ENCODE measurements at places on chromosomes 13 and 19. TPM values are rescaled to one million over a fixed set of nuclear protein-coding genes. Genes with fewer than 3 reads are reported as not detected.

DNA sequence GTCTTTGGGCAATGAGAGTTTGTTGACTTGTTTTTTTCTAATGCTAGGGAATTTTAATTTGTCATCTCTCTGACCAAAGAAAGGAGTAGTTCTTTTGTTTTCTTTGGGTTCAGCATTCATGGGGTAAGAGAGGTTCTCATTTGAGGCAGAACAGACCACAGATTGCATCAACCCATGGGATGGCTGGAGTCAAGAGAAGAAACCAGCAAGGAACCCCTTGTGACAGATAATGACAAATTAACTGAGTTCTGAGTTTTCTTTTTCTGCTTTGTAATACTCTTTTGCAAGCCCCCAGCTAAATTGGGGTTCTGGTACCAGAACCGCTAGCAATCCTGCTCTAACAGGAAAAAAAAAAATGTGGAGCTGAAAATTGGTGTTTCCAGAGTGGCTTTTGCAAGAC is 864.1 kb downstream of the DIAPH3 start:
- H3K4me1 ChIP-seq, result no peaks in the 10 kb centered on the region
- H3K4me3 ChIP-seq, result no peak overlapping the region
- H3K27ac ChIP-seq, result no peak overlapping the region
- no peaks in the 10 kb centered on the region for H3K27me3 ChIP-seq

DNA sequence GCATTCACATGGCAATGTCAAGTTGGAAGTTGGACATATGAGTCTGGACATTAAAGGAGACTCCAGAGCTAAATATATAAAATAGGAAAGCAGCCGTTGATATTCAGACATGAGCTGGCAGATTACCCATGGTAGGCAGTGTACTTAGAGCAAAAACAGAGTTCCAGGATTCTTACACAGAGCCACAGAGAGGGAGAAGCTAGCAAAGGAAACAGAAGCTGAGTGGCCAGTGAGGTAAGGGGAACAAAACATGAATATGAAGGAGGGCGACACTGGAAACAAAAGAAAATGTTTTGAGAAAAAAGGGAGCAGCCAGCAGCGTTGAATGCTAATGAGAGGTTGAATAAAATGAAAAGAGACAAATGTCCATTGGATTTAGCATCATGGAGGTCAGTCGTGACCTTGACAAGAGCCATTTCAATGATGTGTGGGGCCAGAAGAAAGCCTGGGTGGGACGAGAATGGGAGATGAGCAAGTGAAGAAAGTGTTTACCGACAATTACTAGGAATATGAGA is 198.4 kb downstream of the POU4F1 start:
- no peak for DNase-seq
- H3K27ac ChIP-seq, result no peak overlapping the region
- no peaks in the 10 kb centered on the region for H3K4me1 ChIP-seq
- no peak overlapping the region for H3K4me3 ChIP-seq

DNA sequence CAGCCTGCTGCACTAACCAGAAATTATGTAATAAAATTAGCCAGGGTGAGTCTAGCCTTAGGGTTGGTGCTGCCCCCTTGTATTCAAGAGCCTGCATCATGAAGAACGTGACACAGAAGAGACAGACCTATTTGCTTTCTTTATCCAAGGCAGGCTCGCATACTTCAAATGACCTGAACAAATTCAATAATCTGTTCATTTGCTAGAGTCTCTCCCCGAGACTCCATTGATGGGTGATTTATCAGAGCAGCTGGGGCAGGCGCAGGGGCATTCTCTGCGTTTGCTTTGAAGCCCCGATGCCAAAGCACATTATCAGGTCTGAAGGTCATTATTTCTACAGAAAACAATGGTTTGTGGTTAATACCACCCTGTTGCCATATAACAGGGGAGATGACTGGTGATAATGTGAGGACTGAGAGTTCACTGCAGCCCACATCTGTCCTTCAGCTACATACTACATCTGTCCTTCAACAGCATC is 520.3 kb downstream of the DIAPH3 start:
- no peaks in the 10 kb centered on the region for H3K4me1 ChIP-seq
- no peak overlapping the region for H3K4me3 ChIP-seq
- no peak overlapping the region for H3K27ac ChIP-seq
- no peaks in the 10 kb centered on the region for H3K36me3 ChIP-seq

DNA sequence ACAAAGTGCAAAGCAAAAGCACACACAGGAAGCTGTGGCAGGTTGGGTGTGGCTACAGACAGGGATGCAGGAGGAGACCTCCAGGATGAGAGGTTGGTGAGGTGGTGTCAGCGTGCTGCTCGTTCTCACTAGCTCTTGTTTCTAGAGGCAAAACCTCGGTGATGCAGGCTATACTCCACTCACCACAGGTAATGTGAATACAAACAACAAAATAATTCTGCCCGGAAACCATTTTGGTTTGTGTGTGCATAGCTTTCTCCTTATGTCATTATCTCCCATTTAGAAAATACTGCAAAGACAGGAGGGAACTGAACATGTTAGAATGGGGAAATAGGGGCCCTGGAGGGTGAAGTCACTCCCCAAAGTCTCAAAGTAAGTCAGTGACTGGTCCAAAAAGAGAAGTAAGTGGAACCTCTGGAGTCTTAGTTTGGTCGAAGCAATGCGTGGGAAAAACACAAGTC is 9.4 kb downstream of the LCP1 start:
- no peaks in the 10 kb centered on the region for H3K27me3 ChIP-seq
- H3K4me3 ChIP-seq, result peak overlapping the region; percentile 74
- peak overlapping the region; percentile 90 for H3K27ac ChIP-seq
- DNase-seq, result peak; percentile 76

GRCh38 chr13:36789730-36790129 is 29.3 kb upstream of the RFXAP start:
- no peaks in the 10 kb centered on the region for H3K36me3 ChIP-seq
- H3K27me3 ChIP-seq, result peaks cover 13% of the 10 kb centered on the region
- DNase-seq, result no peak
- no peaks in the 10 kb centered on the region for H3K4me1 ChIP-seq
- H3K27ac ChIP-seq, result no peak overlapping the region

Gene ADGRE2
- 1.3 TPM for total RNA-seq

DNA sequence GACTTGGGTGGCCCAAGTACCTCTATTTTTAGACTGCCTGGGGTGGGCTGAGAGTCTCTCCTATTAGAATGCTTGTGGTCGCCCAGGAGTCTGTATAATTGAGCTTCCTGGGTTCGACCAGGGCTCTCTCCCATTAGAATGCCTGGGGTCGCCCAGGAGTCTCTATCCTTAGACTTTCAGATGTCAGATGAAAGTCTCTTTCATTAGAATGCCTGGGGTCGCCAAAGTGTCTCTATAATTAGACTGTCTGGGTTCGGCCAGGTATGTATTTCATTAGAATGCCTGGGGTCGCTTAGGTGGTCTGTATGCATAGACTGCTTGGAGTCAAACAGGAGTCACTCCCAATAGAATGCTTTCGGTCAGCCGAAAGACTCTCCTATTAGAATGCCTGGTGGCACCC is 1471.7 kb downstream of the UQCRFS1 start:
- no peak for DNase-seq
- no peaks in the 10 kb centered on the region for H3K4me1 ChIP-seq
- H3K27me3 ChIP-seq, result no peaks in the 10 kb centered on the region
- peaks cover 3% of the 10 kb centered on the region for H3K36me3 ChIP-seq
- no peak overlapping the region for H3K4me3 ChIP-seq
